T-helper 9 cell (primary cell): ENCODE measurements at places on chromosomes 13 and 19.

- DNase-seq, result no peak
These were observed 2.8 kb downstream of the TYROBP start for GRCh38 chr19:35905178-35905727.

GRCh38 chr19:48858984-48859710, 9.3 kb downstream of the PLEKHA4 start:
- DNase-seq, result peak; percentile 70

DNA sequence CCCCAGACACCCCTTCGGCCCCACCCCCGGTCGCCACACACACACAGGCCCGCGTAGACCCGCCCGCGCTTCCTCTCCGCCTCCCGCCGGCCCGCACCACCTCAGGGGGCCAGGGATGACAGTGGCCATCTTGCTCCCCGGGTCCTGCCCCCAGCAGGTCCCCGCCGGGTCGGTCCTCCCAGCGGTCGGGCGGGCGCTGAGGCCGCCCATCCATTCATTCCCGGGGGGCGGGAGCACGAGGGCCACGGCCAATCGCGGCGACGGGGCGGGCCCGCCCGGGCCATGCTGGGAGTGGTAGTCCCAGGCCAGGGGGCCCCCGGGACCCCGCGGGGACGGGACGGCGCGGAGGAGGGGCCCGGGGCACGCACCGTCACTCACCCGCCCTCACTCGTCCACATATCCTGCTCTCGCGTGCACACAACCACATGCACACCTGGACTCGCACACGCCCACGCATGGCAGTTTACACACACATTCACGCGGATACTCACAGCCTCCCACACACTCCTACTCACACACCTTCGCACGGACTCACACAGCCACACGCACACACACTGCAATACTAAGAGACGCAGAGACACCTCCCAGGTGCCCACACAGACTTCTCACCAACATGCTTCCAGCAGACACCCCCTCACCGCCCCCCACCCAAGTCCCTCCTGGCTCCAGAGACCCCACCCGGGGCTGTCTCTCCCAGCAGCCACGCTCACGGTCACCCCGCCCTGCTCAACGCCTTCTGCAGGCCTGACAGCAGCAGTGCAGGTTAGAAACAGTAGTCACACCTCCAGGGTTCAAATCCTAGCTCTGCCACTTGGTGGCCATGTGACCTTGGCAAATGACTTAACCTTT, at the start of gene DPF1:
Gene DPF1, minus strand, starts transcription at position 209 of the 849 bp plus-strand sequence. Its CDS starts 80 bp downstream, at position 129.
- DNase-seq, result peak; percentile 25

GRCh38 chr13:45402641-45403040, 15.5 kb downstream of the SLC25A30 start:
- DNase-seq, result no peak

DNA sequence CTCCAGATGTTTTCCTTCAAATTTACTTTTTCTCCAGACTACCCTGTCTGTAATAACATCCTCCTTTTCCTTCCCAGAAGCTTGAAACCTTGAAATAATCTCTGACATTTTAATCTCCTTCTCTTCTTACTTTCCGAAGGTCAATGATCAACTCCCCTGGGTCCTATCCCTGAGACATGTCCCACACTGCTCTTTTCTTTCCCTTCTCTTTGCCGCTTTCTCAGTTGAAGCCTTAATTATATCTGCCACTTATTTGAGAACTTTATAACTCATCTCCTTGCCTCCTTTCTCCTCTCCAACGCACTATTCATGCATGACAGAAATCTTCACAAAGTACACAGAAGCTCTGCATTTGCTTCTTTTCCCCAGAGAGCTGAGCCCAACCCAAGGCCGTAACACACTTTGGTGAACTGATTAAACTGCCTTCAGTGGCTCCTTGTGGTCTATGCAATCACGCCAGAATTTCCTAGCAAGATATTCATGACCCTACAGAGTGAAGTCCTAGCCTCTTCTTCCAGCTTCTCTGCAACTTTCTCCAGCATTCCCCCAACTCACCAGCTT, 9.2 kb upstream of the WASF3 start:
- DNase-seq, result no peak
